DMS153 (cell line): ENCODE measurements at places on chromosomes 7 and 10.

GRCh38 chr7:112556633-112557032 is 75.8 kb downstream of the LSMEM1 start:
- DNase-seq = no peak

DNA sequence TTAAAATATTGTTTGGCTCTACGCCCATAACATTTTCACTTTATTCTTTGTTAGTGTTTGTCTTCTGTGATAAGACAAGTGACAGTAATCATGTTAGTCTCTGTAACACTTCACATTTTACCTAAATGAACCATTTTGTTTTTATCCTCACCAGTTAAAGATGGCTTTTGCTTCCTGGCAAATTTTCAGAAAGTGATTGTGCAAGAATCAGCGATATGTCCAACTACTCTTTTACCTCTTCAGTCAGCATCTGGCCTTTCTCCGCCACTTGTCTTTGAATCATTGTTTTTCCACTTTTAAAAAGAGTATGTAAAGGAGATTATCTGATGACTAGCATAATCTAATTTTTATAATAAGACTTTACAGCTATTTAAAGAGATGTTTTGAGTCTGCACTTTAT is 3.5 kb downstream of the DGKB start:
- DNase-seq = no peak

GRCh38 chr10:132788180-132788830 is 2.4 kb upstream of the NKX6-2 start:
- no peak for DNase-seq

- no peak for DNase-seq
These were observed 51.3 kb upstream of the KLF6 start for GRCh38 chr10:3836222-3836820.

DNA sequence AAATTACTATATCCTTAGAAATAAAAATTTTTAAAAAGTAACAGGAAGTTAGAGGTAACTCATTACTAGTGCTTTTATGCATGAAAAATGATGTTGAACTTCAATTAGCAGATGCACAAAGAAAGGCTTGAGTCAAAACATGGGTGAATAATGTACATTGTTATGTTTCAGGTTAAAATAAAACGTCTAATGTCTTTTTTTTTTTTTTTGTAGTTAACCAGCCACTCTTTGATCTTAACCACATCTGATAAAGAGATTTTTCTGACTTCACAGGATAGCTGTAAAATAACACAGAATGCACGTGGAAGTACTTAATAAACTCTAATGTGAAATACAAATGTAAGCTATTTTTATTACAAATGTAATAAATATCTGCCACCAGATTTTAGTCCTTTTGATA is 61.7 kb downstream of the GSAP start:
- DNase-seq = no peak

DNA sequence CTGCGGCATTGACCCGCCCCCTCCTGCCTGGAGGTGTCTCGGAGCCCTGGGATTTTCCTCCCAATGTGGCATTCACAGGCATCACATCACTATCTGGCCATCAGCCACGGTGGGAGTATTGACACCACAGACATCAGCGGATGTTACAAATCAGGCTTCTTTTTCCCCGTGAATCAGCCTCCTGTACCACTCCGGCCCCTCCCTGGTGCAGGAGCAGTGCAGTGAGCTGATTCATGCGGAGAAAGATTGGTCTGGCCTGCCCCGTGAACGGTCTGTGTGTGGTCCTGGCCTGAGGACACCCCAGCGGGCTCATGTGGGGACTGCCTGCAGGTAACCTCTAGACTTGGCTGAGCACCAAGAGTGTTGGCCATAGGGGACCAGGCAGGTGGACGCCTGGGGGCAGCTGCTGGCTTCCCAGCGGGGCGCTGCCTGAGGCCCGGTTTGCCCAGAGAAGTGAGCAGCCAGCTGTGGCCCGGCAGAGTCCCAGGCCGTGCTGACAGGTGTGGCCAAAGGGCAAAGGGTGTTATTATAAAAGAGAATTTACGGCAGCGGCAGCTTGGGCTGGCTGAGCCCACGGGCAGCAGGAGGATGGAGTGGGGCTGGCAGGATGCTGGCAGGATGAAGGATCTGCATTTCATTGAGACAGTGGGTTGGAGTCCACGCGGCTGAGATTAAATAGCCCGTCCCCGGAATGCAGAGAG is 32.1 kb upstream of the GNA12 start:
- DNase-seq = no peak

GRCh38 chr7:132045481-132045980 is 489.1 kb upstream of the PODXL start:
- DNase-seq = no peak

GRCh38 chr10:127337801-127338200 is 141.4 kb upstream of the INSYN2A start:
- DNase-seq = no peak

DNA sequence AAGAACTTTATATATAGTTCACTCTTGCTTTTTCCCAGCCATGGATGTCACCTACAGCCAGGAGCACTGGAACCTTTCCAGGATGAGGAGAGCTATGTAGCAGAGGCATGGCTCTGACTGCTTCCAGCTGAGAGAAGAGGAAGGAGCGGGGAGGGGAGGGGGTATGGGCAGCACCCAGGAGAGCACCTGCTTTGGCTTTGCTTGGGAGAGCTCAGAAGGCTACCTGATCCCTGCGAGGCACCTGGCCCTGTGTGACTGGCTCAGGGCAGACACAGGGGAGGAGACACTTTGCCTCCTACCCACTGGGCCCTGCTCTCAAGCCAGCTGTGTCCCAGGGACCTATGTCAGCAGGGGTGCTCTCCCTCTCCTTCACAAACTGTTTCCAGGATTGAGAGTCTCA is 67.1 kb downstream of the HK1 start:
- DNase-seq = peak; percentile 94

GRCh38 chr7:143362131-143363015 is at the start of gene FAM131B:
FAM131B (minus strand) TSS chr7:143362713; CDS start chr7:143362603, 110 bp downstream.
- DNase-seq = no peak

DNA sequence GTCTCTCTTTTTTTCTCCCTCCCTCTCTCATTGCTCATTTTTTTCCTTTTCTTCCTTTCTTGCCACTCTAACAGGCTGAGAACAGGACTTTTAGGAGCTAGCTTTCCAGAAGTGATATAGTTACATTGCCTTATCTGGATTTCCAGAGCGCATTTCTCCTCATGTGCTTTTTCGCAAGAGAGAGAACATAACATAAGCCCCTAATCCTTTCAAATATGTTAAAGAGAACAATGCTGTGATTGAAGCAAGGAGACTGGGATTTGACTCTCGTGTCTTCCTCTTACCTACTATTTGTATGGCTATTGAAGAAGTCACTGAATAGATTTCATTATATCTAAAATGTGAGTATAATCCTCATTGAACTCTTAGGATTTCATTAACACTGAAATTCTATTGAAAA is 101.2 kb upstream of the PRPS1L1 start:
- no peak for DNase-seq

GRCh38 chr10:127939786-127940330 is 33.0 kb downstream of the PTPRE start:
- DNase-seq = peak; percentile 39

- no peak for DNase-seq
These were observed 358.1 kb upstream of the ZNF32 start for GRCh38 chr10:44006771-44007170.

- DNase-seq = no peak
These were observed 231.9 kb upstream of the PPP1R3A start for GRCh38 chr7:114150689-114151088.
